Upper lobe of right lung (tissue), 1 donor: ENCODE measurements at places on chromosomes 2 and 18. TPM values are rescaled to one million over a fixed set of nuclear protein-coding genes. Genes with fewer than 3 reads are reported as not detected.
A peak's percentile ranks its signal among the peaks of the same experiment; 100 is the strongest.

Gene AGXT
- not detected for total RNA-seq

GRCh38 chr2:71669628-71670429 is 216.5 kb downstream of the DYSF start:
- H3K36me3 ChIP-seq = no peaks in the 10 kb centered on the region
- peak; percentile 45 for DNase-seq
- H3K27me3 ChIP-seq = no peaks in the 10 kb centered on the region
- H3K4me1 ChIP-seq = no peaks in the 10 kb centered on the region
- H3K4me3 ChIP-seq = no peak overlapping the region
- no peak overlapping the region for H3K27ac ChIP-seq

- H3K4me3 ChIP-seq = no peak overlapping the region
- H3K36me3 ChIP-seq = no peaks in the 10 kb centered on the region
- no peak for DNase-seq
- no peak overlapping the region for H3K27ac ChIP-seq
- H3K4me1 ChIP-seq = no peaks in the 10 kb centered on the region
Observed at GRCh38 chr18:57077786-57078552, 68.9 kb upstream of the BOD1L2 start.

Gene NXPH2
- total RNA-seq = not detected

DNA sequence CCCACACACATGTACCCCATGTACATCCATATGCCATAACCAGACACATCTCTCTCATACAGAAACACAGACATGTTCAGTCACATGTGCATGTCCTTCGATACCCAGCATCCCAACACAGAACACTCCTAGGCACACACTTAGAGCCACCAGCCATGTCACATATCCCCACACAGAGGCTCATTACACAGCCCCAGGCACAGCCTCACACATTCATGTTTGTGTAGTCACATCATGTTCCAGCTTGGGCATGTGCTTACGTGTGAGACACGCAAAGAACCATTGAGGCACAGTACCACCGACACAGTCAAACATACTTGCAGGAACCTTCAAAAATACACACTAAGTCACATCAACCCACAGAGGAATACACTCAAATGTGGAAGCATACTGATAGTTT is 17.3 kb downstream of the FBXO41 start:
- no peaks in the 10 kb centered on the region for H3K36me3 ChIP-seq
- no peak overlapping the region for H3K4me3 ChIP-seq
- H3K4me1 ChIP-seq = no peaks in the 10 kb centered on the region
- DNase-seq = peak; percentile 4

Gene ANKRD30B
- not detected for total RNA-seq

Gene ZAP70
- 10.2 TPM for total RNA-seq

DNA sequence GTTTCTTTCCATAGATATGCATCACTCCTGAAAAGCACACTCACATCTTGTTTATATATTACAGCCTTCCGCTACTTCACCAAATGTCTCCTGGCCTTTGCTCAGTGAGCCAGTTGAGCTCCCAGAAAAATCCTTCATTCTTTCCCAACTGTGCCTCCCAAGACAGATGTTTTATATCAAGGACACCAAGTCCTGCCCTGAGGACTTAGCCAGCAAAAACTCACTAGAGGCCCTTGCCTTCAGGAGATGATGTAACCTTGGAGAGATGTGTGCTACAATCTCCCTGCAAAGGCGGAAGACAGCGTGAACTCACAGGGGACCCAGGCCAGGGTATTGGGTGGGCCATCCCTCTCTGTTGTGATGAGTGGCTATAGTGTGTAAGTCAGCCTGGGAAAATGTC is 86.1 kb upstream of the CTAGE1 start:
- peak overlapping the region; percentile 43 for H3K27ac ChIP-seq
- H3K4me3 ChIP-seq = no peak overlapping the region
- DNase-seq = no peak
- H3K27me3 ChIP-seq = no peaks in the 10 kb centered on the region
- no peaks in the 10 kb centered on the region for H3K36me3 ChIP-seq
- peaks cover 19% of the 10 kb centered on the region for H3K4me1 ChIP-seq

GRCh38 chr2:145157741-145158591 is 638.0 kb upstream of the ZEB2 start:
- H3K4me3 ChIP-seq = no peak overlapping the region
- H3K36me3 ChIP-seq = no peaks in the 10 kb centered on the region
- DNase-seq = peak; percentile 57
- H3K27ac ChIP-seq = peak overlapping the region; percentile 53

DNA sequence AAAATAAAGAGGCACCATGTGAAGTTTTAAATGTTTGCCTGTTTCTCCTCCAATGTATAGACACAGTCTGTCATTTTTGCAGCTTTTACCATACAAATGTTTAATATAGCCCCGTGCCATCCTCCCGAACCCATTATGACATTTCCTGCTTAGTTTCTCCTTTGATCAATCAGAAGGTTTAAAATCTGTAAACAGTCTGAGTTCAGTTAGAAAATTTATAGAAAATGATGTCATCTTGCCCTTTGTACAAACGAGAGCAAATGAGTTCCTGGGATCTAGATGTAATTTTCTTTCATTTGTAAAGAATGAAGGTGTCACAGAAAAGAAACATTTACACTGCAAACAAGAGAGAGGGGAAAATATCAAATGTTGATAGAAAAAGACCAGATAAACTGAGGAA is 62.7 kb upstream of the NFU1 start:
- no peaks in the 10 kb centered on the region for H3K27me3 ChIP-seq
- H3K27ac ChIP-seq = no peak overlapping the region
- H3K4me1 ChIP-seq = no peaks in the 10 kb centered on the region
- peaks cover 40% of the 10 kb centered on the region for H3K36me3 ChIP-seq
- no peak for DNase-seq

- no peak overlapping the region for H3K4me3 ChIP-seq
- DNase-seq = no peak
- peaks cover 54% of the 10 kb centered on the region for H3K4me1 ChIP-seq
- peaks cover 16% of the 10 kb centered on the region for H3K36me3 ChIP-seq
- no peaks in the 10 kb centered on the region for H3K27me3 ChIP-seq
Observed at GRCh38 chr2:28764909-28765711, 13.5 kb downstream of the PPP1CB start.
